ENCODE measurements at places on chromosomes 12 and 14.

DNA sequence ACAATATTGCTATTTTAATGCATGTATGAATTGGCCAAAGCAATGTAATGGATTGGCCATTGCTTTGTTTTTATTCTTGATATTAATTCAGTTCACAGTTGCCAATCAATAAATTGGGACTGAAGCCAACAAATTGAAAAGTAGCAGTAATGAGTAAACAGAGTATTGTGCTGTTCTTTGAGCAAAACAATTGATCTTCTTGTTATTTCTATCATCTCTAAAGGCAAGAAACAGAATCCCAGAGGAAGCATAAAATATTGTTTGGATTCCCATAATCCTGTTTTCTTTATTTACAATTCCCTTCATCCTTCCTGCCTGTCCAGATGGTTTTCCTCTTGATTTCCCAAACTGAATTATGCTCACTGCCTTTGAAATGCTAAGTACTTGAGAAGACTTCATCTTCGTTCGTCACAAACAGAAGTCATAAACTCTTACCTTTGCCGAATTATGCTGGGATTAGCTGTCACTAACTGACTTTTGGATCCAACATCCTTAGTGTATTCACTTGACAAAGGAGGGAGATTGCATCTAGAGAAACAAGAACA lies 85.9 kb downstream of the ST8SIA1 start:
- DNase-seq: no peak

GRCh38 chr12:45828402-45828801 lies 98.9 kb downstream of the ARID2 start:
- no peak for DNase-seq

- DNase-seq: no peak
Measured at GRCh38 chr12:2092890-2093289, 40.1 kb downstream of the CACNA1C start.

- DNase-seq: no peak
Measured at GRCh38 chr14:54640506-54640905, 73.6 kb downstream of the SAMD4A start.

DNA sequence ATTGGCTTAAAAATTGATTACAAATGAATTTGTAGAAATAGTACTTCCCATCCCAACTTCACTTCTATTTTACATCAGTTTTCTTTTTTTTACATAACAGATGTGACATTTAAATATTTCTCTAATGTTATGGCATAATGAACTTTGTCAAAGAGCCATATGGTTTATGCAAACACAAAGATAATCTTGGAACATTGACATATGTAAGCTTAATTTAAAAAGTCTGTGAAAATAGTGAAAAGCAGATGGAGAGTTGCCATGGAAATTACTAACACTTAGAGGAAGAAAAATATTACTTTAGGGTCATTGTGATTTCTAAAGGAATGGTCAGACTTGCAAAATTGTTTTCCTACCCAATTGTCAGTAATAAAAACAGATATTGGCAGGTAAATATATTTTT lies 232.4 kb downstream of the AEBP2 start:
- DNase-seq: no peak

DNA sequence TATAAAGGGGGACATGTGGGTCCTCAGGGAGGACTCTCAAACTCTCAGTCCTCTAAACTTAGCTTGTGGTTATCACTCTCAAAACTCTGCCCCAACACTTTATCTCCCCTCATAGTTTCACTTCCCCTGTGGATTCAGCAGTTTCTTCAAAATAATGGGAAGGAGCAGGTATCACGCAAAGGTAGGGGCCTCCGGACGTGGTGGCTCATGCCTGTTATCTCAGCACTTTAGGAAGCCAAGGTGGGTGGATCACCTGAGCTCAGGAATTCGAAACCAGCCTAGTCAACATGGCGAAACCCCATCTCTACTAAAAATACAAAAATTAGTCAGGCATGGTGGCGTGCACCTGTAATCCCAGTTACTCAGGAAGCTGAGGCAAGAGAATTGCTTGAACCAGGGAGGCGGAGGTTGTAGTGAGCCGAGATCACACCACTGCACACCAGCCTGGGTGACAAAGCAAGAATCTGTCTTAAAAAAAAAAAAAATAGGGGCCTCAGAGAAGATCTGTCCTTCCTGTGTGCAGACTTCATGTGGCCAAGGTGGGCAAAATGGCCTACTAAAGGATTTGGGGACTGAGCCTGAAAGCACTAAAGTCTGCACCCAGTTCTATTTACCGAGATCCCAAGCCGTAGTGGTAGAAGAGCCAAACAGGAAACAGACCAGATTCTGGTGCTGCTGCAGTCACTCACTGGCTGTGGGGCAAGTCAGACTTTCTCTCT lies 6.4 kb downstream of the ITGB7 start:
- DNase-seq: no peak

Measured in NB4 (cell line).